ENCODE measurements at places on chromosomes 5 and 9. TPM values are rescaled to one million over a fixed set of nuclear protein-coding genes. Genes with fewer than 3 reads are reported as not detected.

Gene CD72
- total RNA-seq, result not detected

Gene NUTM2G
- not detected for total RNA-seq

Gene GSN
- 146 TPM for total RNA-seq

Gene ENTREP1
- total RNA-seq, result 5.5 TPM

Gene CMYA5
- 0.13 TPM for total RNA-seq

Gene ARSI
- not detected for total RNA-seq
